Tibial artery (tissue), 4 donors: ENCODE measurements at places on chromosomes 7 and 10.

DNA sequence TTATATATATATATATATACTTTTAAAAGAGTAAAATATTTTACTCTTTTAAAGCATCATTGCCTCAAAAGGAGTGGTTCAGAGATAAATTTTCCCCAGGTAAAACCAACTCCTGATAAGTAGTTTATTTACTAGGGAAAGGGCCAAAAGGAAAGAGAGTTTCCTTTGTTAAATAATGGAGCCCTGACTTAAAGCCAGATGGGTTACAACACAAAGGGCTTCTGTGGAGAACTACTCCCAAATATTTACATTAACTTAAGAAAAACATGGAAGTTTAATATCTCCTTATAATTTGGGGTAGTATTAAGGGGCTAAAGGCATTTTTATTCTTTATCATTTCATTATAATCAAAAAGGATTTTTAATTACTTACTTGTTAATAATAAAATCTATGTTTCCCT lies 8.5 kb upstream of the CAV1 start:
- DNase-seq: no peak

DNA sequence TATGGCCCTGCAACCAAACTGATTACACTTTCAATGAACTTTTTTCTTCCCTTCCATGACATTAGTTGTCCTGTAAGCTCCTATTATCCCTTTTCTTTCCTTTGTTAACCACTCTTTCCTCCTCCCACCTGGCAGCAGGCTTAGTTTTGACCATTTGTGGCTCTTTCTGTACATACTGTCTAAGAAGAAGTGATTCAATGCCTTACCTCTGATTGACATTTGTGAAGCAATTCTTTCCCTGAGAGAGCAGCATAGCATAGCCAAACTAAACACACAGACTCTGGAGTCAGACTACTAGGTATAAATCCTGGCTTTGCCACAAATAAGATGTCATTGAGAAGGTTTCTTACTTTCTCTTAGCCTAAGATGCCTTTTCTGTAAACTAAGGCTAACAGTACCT lies 48.9 kb downstream of the AHR start:
- DNase-seq: no peak

GRCh38 chr10:11586170-11586569 lies 25.3 kb downstream of the USP6NL start:
- no peak for DNase-seq

GRCh38 chr7:136923111-136923667 lies 54.7 kb downstream of the CHRM2 start:
- no peak for DNase-seq

- no peak for DNase-seq
Observed at GRCh38 chr10:78954689-78955088, 114.1 kb upstream of the ZMIZ1 start.

DNA sequence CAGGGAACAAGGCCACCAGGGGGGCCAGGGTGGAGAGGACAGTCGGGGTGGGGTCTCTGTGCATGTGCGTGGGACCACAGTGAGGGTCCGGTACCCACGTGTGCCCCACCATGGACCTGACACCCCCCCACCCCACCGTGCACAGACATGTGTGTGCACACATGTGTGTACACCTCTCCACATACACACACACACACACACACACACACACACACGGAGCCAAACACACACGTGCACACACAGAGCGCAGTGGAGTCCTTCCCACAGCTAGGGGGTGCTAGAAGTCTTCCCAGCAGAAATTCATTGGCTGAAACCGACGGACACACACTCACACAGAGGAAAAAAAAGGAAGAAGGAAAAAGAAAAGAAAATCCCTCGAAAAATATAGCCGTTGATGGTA lies 42.8 kb upstream of the GNA12 start:
- DNase-seq: no peak

DNA sequence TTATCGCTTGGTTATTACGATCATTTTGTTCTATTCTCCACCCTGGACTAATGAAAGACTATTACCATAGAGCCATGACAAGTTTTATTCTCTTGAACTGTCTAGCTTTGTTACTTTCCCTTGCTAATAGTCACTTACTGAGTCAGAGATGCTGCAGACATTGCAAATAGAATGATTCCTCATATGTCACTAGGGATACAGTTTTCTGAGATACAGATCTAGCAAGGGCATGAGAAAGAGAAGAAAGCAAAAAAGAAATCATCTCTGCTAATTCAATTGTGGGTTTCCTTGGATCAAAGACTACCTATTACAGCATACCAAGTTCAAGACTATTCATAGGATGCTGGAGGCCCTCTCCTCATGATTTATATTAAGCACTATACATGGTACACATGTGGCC lies 204.3 kb downstream of the MBL2 start:
- no peak for DNase-seq

DNA sequence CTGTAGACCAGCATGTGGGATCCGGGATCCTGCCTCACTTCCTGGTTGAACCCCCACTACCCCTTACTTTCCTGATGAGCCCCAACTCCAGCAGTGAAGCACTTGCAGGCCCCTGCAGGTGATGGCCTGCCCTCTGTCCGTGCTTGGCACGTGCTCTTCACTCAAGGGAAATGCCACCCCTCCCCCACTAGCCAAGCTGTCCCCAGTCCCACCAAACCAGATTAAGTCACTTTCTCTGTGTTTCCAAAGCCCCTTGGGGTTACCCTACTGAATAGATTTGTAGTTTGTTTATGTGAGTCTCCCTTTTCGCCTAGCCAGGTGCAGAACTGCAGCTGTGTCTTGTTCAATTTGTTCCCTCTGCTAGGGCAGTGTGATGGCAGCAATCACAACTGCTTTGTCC lies 121.7 kb downstream of the WDFY4 start:
- no peak for DNase-seq

GRCh38 chr7:53397911-53398310 lies 362.5 kb downstream of the POM121L12 start:
- DNase-seq: no peak

GRCh38 chr7:151560243-151560642 lies 40.5 kb upstream of the RHEB start:
- DNase-seq: no peak

DNA sequence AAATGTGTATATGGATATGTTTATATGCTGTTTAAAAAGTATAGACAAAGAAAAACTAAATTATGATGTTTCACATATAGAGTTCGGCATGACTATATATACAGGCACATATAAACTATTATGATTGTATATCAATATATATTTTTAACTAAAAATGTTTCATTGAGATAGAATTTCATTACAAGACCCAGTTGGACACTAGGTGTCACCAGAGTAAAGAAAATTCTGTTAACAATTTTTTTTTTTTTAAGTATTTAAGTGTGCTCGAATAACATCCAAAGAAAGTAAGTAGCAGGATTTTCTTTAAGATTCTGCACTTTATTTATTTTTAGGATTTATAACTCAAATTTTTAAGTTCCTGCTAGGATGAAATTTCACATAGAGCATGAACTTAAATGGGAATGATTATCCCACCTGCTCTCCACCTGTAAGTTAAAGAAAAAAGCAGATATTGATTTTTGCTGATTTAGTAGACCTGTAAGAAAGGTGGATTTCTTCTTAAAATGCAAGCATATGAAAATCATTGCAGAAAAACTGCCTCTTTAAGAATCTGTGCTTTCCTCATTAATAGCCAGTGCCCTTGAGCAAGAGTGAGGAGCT lies 961.5 kb downstream of the PCDH15 start:
- no peak for DNase-seq

DNA sequence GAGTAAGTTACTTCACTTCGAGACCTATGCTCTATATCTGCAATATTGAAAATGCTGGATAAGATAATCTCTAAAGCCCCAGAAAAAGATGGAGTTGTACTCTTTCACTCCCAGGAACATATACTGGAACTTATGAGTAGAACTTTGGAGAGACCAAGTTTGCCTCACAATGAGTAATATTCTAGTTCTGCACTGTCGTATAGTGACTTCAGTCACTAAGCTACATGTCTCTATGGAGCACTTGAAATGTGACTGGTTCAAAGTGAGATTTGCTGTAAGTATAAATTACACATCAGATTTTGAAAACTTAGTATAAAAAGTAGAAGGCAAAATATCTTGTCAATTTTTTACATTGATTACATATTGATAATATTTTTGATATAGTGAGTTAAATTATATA lies 116.4 kb downstream of the PTEN start:
- DNase-seq: no peak

GRCh38 chr10:124385627-124386185 lies 33.0 kb downstream of the OAT start:
- DNase-seq: peak; percentile 41

DNA sequence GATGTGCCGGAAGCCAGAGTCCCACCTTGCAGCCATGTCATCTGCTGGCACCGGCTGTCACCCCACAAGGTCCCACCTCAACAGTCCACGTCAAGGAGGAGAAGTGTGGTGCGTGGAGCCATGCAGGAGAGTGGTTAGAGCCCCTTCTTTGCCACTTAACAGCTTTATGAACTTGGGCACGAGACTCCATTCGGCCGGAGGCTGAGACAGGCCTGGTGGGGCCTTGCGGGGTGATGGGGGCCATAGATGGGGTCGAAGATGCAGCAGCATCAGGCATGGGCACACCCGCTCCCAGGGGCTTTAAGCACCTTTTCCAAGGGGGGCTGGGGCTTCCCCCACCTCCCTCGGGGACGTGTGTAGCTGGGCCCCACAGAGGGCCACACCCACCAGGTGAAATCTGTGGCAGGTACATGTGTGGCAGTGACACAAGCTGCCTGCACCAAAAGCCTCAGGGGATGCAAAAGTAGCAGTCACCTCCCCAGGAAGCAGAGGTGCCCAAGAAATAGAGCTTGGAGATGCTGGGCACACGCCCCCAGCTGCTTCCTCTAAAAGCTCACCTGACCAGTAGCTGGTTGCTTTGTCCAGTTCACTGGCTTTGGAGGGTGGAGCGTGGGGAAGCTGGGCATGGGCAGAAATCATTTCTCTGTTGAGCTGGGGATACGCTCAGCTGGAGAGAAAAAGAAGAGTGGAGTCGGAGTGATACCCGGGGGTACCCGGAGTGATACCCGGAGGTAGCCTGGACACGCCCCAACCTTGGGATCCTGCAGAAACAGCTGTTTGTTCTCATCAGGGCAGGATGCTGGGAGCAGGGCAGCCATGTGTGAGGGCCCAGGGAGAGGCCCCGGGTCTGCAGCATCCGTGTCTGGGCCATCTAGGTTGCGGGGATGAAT lies 199.8 kb downstream of the EBF3 start:
- peak; percentile 10 for DNase-seq

- no peak for DNase-seq
Observed at GRCh38 chr10:70940834-70941568, 52.6 kb upstream of the PCBD1 start.
